ENCODE measurements at places on chromosomes 4 and X.

GRCh38 chr4:161320377-161320776 is 843.4 kb downstream of the FSTL5 start:
- DNase-seq, result peak; percentile 13

- no peak for DNase-seq
Observed at GRCh38 chr4:8759987-8760386, 111.7 kb downstream of the HMX1 start.

DNA sequence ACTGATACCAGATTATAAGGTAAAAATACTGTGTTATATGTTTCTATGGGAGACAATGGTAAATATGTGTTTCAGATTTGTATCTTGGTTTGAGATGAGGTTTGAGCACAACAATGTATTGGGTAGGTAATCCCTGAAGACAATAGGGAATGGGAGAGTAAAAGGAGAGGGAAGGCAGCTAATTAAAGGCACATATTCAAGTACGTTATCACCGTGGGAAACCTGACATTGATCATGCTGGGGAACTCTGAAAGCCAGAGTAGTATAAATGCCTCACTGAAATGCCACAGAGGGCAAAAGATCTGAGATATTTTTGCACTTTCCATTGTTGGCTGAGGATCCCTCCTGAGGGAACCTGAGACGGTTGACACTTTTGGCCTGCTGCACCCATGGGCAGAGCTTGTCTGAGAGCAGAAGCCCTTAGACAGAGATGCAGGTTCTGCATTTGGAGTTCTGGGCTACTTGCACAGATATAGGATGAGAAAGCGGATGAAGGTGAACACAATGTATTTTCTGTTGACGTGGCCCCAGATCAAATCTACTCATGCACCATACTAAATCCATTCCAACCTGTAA is 506.7 kb downstream of the PCDH18 start:
- no peak for DNase-seq

GRCh38 chr4:6999172-7000086 is 43.7 kb upstream of the TADA2B start:
- DNase-seq, result peak; percentile 38

DNA sequence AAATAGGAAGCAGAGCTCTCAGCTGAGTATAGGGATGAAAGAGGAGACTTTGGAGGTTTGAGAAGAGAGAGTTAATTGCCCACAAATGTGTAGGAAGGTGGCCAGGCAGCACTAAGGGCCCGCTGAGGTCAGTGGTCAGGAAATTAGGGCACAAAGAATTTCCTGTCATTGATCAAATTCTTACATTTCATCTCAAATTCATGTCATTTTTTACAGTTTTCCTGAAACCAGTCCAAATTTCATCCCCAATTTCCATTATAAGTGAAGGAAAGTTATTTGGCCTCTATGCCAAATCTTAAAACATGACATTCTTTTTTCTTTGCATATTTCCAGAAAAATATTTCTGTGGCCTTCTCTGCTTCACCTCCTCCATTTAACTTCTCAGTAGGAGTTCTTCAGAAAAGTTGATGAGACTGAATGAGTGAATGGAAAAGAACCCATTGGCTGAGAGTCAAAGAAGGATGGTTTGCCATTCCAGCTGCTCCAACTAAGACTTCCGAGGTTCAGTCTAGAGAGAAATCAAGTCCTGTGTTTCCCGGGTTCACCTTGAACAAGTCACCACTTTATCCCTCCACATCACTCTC is 68.7 kb upstream of the SPRY1 start:
- DNase-seq, result no peak

DNA sequence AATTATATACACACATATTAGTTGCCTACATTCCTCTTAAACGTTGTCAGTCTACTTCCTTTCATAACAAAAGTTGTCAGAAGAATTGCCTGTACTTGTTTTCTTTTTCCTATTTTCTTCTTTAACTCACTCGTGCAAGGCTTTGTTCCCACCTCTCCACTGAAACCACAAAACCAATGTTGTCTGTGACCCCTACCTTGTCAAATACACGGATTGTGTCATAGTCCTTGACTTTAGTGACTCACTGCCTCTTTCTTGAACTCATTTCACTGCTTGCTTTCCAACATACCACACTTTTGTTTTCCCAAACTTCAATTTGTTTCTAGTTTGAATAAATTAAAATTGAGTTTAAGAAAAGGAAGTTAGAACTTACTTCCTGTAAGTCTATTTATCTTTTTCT is 283.9 kb upstream of the AGA start:
- DNase-seq, result no peak

DNA sequence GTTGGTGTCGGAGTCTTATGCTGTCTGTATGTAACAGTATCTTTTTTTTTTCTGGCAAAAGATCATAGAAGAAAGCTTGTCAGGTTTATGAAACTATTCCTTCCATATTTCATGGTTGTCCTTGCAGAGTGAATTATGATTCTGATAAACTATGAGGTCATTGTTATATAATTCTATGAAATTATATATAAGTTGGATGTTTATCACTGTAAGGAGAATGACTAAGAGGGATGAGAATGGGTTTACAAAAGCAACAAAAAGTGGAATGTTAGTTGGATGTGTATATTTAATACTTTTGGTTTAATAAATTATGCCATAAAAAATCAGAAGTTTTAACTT is 43.1 kb downstream of the RAPGEF2 start:
- no peak for DNase-seq

GRCh38 chr4:48546336-48546735 is 56.3 kb downstream of the ZAR1 start:
- peak; percentile 44 for DNase-seq

DNA sequence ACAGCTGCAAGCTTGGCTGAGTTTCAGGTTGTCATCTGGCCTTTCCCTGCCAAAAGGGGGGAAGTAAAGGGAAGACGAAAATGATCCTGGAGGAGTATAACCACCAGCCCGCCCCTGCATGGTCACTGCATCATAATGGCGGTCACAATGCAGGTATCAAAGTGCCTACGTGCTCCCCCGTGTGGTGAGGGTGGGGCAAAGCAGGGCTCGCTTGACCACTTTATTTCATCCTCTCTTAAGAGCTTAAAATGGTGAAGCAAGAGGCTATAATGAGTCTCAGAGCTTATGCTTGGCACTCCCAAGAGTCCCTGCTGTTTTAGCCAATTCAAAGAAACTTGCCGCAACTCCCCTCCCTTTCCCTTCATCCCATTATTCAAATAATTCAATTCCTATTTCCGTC is 105.6 kb downstream of the APOOL start:
- peak; percentile 57 for DNase-seq

DNA sequence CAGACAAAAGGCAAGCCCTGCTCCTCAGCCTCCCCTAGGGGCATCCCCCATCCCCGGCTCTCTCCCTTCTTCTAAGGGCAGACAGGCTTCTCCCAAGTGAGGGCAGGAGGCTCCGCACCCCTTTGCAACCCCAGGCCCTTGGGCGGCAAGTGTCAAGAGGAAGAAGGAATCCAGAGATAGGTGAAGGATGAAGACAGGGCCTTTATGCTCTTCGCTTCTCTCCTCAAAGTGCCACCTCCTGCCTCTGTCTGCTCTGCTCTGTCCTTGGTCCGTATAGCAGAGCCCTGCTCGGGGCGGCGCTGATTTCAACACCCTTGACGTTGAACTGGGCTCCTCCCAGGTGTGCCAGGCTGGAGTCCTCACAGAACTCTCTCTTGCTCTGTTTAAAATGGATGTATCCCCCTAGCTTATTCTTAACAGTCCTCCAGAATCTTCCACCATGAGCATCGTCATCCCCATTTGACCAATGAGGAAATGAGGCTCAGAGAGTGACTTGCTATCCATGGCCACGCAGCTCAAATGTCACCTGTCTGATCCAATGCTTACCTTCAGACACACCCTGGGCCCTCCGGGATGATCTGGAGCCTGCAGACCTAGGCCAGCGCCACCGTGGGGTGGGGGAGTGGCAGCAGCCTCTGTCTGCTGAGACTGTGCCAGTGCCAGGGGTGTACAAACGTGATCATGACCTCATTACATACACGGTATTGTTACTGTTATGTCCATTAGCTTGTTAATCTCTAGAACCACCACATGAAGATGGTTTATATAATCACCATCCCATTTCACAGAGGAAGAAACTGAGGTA is 99.8 kb downstream of the PHKA2 start:
- no peak for DNase-seq

GRCh38 chr4:185237175-185237574 is 27.8 kb downstream of the SNX25 start:
- no peak for DNase-seq

DNA sequence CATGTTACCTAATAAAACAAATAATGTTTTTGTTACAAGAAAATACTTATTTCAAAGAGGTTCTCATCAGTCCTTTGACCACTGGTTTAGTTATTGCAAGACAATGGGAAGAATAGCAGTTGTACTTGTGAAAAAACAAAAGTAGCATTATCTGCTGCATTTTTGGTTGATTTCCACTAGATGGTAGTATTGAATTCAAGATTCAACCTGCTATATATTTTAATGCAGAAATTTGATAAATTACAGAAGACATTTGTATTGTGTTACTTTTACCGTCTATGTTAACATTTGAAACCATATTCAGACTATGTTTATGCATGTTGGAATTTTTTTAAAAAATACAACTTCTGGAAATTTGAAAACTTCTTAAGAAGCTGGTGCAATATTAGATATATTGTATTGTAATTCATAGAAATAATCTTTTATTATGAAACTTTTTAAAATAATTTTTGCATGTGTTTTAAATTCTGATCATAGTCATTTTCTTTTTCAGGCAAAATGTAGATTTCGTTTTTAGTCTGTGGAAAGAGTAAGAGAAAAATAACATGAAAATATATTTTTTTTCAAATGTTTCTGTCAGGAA is 56.4 kb downstream of the SPCS3 start:
- DNase-seq, result peak; percentile 41
